ENCODE measurements at places on chromosomes 12 and 14.

DNA sequence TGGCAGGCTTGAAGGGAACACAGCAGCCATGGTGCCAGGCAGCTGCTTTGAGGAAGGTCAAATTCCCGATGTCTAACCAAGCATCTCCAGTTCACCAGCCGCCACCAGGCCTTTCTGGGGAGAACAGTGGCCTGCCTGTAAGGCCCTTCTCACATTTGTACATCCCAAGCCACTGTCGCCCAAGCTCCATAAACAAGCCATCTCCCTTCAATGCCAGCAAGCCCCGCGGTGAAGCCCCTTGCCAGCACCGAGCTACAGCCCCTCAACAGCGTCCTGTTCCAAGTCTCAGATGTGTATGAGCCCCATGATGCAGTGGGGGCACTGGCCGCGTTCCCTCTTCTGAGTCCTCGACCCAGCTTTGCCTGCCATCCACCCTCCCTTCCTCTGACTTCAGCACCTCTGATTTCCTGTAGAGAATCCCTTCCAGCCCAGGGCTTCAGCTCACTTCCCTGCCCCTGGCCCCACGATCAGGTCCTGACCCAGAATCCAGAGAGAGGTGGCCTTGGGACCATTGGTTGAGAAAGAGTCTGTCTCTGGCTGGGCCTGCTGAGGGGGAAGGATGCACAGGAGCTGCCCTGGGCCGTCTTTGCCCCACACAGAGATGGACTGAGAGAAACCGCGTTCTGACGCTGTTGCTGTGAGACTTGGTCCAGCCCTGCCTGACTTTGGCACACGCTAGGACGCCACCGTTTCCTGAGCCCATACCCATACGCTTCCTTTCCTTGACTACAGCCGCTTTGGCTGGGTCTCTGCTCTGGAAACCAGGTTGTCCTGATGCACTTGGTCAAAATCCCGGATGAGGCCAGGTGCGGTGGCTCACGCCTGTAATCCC is 1.9 kb upstream of the MMP17 start:
- peak; percentile 64 for DNase-seq

- no peak for DNase-seq
Measured at GRCh38 chr12:115785548-115785947, 491.9 kb downstream of the MED13L start.

- DNase-seq, result no peak
Measured at GRCh38 chr12:93573552-93574223, 1.2 kb downstream of the SOCS2 start.

GRCh38 chr12:123102366-123102765 is 48.5 kb downstream of the PITPNM2 start:
- no peak for DNase-seq

DNA sequence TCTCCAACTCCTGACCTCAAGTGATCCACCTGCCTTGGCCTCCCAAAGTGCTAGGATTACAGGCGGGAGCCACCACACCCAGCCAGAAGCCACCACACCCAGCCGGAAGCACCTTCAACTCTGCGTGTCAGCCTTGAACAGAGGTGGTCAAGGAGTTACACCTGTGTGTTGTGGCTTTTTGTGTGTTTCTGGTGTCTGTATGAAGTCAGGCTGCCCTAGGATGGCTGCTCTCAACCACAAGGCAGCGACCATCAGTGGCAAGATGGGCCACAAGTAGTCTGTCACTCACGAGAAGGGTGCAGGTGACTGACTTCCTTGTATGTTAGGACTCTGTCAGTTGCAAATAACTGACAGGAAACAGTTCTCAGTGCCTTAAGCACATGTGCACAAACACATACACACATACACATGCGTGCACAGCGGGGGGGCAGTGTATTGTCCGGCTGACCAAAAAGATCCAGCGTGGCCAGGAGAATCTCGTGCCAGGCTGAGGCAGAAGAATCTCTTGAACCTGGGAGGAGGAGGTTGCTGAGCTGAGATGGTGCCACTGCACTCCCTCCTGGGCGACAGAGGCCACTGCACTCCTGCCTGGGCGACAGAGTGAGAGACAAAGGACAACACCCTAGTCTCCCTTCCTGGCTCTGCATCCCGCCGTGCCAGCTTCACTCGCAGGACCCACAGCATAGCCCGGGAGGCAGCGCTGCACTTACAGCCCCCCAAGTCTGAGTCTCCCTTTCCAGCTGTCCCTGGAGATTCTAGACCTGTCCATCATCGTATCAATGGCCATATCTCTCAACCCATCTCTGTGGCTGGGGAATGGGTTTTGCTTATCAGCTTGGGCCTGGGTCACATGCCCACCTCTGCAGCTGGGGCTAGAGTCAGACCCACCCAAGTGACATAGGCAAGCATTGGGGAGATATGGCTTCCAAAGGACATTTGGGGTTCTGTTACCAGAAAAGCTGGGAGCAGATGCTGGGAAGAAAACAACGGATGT is 13.7 kb downstream of the P2RX4 start:
- DNase-seq, result no peak

DNA sequence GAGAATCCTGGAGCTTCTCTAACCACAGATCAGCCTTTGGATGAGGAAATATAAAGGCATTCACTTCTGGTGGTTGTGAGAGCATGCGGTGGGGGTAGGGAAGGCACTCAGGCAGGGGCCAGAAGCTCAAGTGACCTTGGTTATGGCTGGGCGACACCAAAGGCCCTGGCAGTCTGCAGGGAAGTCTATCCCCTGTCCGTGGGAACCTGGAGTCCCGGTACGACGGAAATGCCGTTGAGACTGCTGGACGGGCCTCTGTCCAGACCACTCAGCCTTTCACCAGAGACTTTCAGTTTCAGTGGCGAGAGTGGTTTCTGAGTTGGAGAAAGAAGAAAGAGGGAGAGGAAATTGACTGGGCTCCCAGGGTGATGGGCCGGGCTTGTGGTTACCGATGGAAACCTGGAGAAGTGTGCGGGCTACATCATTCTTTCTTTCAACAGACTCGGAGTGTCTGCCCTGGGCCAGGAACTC is 20.9 kb downstream of the ISCA2 start:
- no peak for DNase-seq

Data from left forelimb (tissue), 1 donor.